CD4-positive, alpha-beta T cell treated with Interleukin-6 at 100 ng/mL for 8 hours (primary cell): ENCODE measurements at places on chromosomes 3 and 15.

- DNase-seq = no peak
These were observed 65.8 kb downstream of the PEAK1 start for GRCh38 chr15:77354063-77354462.

DNA sequence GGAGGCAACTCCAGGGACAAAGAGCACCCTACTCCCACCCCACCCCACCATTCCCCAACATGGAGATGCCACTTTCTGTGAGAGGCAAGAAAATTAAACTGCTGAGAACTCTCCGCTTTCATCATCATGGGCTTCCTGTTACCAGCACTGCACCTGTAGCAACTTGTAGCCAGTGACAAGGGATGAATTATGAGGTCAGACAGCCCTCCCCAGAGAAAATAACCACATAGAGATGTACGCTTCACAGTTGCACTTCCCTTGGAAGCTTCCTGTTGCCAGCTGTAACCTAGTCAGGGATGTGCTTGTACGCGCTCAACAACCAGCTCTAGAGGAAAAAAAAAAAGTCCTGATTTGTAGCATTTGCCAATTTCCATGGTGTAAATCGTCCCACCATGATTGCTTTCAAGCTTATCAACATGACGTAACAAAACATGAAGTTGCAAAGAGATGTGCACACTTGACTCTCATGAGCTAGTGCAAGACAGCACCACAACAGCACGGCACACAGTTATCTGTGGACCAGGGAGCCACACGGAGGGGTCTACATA lies 145.4 kb downstream of the RAB11A start:
- no peak for DNase-seq

- DNase-seq = no peak
These were observed 22.8 kb downstream of the MESP1 start for GRCh38 chr15:89728254-89728653.

DNA sequence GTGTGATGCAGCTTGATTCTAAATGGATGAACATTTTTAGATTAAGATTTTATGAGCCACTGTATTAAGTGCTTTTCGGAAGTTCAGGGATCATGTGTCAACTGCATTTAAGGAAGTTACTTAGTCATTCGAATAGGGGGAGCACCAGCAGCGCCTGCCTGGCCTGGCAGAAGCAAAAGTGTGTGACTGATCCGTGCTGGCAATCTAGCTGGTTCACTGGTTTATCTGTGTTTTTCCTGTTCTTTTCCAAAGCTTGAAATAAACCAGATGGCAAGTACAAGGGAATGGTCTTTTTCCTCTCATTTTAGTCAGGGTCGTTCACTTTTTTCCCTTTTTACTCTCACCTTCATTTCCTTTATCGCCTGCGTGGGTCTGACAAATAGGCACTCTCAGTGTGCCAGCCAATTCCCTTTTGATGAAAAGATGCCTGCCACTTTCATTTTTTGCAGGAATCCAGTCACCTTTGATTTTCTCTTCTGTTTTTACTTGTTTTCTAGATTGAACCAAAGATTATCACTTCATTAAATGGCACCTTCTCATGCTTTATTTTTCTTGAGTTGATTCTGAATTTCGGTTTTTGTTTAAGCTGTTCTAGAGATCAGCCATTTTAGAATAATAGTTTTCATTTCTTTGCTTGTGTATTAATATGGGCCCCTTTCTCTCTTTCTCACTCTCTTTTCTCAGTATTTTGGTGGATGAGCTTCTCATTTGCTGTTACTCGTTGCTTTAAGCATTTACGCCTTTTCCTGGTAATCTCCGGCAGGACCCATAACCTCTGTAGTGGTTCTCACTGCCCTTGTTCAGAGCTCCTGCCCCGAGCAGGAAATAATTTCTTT lies 2.8 kb downstream of the ABHD2 start:
- DNase-seq = peak; percentile 60

DNA sequence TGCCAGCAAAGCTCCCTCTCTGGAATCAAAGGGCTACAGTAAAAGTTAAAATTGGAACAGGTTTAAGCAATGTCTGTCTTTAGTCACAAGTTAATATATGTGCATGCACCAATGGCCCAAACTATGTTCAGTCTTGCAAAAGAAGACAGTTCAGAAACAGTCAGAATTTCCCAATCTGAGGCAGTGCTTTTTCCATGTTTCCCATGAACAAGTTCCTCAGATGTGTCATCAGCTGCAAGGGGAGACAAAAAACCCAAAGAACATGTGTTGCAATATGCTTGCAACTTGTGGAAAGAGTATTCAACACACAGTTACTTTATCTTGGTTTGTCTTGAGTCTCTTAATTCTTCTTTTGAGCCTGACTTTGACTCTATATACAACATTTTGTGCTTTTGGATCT lies 148.4 kb downstream of the USP13 start:
- no peak for DNase-seq

DNA sequence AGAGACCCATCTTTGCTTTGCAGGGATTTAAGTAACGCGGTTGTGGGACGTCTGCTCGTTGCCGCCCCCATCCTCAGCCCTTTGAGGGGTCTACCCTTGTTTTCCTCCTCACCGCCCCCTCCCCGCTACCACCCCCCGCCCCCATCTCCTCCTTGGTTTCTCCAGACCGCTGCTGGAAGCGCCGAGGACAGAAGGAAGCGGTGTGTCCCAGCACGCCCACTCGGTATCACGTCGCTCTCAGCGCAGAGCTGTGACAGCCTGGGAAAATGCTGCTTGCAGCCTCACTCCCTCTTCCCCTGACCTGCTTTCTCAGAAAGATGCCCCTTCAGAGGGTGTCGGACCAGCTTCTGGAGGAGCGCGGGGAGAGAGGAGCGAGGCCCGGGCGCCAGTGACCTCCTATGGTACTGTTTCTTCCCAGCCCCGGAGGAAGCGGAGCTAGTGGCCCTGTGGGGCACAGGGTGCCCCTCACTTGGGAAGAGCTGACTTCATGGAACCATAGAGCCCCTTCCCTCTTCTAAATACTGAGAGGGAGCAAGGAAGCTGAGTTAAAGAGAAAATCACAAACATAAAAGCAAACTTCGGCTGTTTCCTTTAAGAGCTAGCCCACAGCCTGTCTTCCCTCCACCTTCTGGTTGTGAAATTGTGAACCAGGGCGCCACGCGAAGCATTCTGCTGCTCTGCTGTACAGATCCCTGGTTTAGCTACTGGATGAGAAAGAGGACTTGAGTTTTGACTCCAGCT lies 698 bp downstream of the IL1RAP start:
- peak; percentile 21 for DNase-seq

GRCh38 chr3:102161384-102162006 lies 273.3 kb upstream of the ZPLD1 start:
- DNase-seq = no peak

- DNase-seq = no peak
These were observed 11.2 kb upstream of the P2RY1 start for GRCh38 chr3:152823781-152824180.

GRCh38 chr3:138197058-138197457 lies 10.0 kb downstream of the ARMC8 start:
- peak; percentile 2 for DNase-seq

GRCh38 chr15:61227950-61228936 lies 859 bp downstream of the RORA start:
- no peak for DNase-seq

GRCh38 chr3:71160785-71161546 lies 422.6 kb downstream of the FOXP1 start:
- DNase-seq = no peak

DNA sequence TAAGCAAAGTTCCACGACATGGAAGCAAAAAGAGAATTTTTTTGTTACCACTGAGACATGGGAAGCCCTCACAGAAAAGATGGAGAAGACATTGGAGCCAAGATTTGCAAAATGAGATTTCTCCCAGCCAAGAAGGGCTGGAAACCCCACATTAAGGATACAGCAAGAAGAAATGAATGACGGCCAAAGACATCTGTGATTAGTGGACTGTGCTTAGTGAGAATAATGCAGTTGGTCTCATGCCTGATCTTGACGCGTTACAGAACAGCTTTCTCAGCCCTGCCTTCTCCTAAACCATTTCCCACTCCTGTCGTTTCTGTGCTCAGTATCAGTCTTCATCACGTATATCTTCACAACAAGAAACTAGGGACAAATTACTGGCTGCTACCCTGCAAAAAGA lies 45.8 kb upstream of the ARRDC4 start:
- DNase-seq = no peak

DNA sequence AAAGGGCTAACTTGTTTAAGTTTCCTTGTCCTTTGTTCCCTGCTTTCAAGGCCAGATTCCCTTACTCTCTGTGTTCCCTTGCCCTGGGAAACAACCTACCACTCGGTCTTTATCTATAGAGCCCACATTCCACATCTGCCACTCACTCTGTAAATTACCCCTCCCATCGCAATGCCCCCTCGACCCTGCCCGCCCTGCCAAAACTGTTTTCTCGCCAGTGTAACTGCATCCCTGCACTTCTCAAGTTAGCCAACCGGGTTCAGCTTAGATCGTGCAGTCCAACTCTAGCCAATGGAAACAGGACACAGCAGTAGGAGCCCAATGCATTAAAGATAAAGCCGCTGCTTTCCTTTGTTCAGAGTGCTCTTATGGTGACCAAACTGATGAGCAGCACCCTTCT lies 263.6 kb downstream of the TBL1XR1 start:
- DNase-seq = no peak

- DNase-seq = peak; percentile 24
These were observed 8.8 kb downstream of the RASGRP1 start for GRCh38 chr15:38555686-38556334.

DNA sequence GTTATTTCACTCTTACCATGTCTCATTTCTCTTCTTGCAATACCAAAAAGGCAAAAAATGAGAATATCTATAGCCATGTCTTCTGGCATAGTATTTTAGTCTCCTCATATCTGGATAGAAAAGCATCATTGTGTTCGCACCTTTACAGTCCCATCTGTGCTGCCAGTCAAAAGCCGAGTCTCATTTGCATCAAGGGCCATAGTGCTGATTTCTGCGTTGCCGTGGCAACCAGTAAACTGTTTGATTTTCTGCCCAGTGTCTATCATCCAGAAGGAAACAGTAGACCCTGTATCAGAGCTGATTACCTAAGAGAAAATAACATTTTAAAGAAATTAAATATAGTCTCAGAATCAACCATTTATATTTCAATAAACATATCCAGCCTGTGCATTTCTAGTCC lies 86.1 kb upstream of the SERPINI2 start:
- no peak for DNase-seq

GRCh38 chr15:81294516-81294880 lies 29.4 kb downstream of the STARD5 start:
- DNase-seq = no peak

DNA sequence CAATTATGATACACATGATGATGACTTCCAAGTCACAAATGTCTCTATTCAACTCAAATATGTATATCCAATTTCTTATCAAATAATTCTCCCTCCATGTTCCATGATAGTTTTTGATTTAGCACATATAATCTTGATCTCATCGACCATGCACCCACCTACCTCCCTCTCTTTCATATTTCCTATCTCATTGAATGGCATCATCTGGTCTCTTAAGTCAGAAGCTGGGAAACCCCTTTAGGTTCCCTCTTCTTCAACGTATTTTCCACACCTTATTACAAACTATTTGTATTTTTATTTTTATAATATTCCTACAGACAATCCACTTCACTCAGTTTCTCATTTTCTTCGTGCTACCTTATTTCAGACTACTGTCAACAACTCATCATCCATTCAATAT lies 56.9 kb upstream of the DPH6 start:
- no peak for DNase-seq

GRCh38 chr3:109806929-109807328 lies 469.6 kb upstream of the DPPA4 start:
- DNase-seq = peak; percentile 81

- DNase-seq = no peak
These were observed 50.4 kb upstream of the LIMD1 start for GRCh38 chr3:45544024-45544716.

GRCh38 chr3:142625153-142625440 lies 28.9 kb downstream of the PLS1 start:
- no peak for DNase-seq

GRCh38 chr3:52001443-52001974 lies 5.8 kb upstream of the RPL29 start:
- peak; percentile 80 for DNase-seq

DNA sequence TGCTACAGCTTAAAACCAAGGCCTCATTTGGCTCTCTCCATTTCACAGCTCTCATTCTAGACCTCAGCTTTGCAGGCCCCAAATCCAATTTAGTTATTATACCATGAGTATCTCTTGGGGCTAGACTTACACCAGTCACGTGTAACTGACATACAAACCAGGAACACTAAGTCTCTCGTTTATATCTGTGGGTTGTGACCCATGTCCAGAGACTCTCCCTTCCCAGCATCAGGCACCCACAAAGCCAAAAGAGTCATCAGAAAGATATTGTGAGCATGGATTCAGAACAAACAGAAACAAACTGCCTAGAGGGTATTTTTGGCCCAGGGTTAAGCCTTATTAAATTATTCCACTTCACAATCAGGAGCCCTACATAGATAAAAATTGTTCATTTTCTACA lies 5.6 kb upstream of the CCDC13 start:
- DNase-seq = no peak

- no peak for DNase-seq
These were observed 65.5 kb downstream of the LINGO1 start for GRCh38 chr15:77567202-77567601.
